PC-3 (cell line): ENCODE measurements at places on chromosomes 6 and 20. TPM values are rescaled to one million over a fixed set of nuclear protein-coding genes. Genes with fewer than 3 reads are reported as not detected.

DNA sequence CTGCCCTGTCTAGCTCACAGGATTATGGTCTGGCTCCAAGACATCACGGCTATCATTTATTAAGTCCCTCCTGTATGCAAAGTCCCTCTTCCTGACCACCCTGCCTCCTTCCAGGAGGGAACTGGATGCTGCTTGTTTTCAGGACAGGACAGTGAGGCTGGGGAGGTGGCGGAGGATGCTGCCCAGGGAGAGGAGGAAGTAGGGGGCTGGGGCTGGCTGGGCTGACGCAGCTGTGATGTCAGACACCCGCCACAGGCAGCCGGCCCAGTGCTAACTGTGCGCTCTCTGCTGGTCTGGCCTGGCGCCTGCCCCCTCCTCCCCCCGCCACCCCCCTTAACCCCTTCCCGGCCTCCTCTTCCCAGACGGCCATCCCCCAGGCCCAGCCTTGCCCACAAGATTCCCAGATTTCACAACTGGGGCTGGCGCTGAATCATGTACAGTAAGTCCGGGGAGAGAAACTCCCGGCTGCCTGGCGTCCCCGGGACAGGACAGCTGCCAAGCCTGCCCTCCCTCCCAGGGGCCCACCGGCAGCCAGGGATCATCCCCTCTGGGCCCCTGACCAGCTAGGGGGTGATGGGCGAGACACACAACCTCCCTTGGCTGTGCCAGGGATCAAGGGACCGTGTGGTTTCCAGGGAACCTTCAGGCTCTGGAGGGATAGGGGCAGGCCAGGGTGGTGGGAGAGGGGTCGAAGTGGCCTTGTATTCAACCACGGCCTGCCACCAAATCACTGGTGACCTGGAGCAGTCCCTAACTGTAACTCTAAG lies 118.1 kb downstream of the CEBPB start:
- peak overlapping the region; percentile 29 for H3K4me3 ChIP-seq
- H3K27me3 ChIP-seq = no peaks in the 10 kb centered on the region
- DNase-seq = peak; percentile 96
- H3K4me1 ChIP-seq = peaks cover 57% of the 10 kb centered on the region
- H3K36me3 ChIP-seq = no peaks in the 10 kb centered on the region

GRCh38 chr6:81969011-81969410 lies 216.5 kb upstream of the TENT5A start:
- H3K36me3 ChIP-seq = no peaks in the 10 kb centered on the region
- H3K4me1 ChIP-seq = no peaks in the 10 kb centered on the region
- DNase-seq = no peak
- no peak overlapping the region for H3K27ac ChIP-seq

DNA sequence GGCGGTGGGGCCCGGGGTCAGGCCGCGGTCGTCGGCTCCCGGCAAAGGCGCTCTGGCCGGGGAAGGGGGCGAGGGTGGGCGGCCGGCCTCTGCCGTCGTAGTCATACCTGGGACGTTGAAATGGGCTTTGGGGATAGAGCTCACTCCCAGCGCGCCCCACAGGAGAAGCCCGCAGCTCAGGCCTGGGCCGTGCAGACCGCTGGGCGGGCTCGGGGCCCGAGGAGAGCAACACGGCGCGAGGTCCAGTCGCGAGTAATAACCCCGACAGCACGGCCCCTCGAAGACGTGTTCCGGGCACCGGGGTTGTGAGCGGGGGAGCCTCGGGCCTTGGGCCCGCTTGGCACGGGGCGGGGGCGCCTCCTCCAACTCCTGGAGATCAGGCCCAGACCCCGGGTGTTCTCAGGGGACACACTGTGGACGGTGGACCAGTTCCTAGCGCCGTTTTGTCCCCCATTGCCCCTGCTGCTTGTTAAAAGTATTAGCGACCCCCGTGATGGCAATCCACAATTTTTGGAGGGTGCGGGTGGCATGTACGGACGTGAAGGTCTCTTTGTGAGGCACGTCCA lies 10.9 kb downstream of the FOXC1 start:
- no peak overlapping the region for H3K27ac ChIP-seq
- no peaks in the 10 kb centered on the region for H3K4me1 ChIP-seq
- H3K4me3 ChIP-seq = no peak overlapping the region

DNA sequence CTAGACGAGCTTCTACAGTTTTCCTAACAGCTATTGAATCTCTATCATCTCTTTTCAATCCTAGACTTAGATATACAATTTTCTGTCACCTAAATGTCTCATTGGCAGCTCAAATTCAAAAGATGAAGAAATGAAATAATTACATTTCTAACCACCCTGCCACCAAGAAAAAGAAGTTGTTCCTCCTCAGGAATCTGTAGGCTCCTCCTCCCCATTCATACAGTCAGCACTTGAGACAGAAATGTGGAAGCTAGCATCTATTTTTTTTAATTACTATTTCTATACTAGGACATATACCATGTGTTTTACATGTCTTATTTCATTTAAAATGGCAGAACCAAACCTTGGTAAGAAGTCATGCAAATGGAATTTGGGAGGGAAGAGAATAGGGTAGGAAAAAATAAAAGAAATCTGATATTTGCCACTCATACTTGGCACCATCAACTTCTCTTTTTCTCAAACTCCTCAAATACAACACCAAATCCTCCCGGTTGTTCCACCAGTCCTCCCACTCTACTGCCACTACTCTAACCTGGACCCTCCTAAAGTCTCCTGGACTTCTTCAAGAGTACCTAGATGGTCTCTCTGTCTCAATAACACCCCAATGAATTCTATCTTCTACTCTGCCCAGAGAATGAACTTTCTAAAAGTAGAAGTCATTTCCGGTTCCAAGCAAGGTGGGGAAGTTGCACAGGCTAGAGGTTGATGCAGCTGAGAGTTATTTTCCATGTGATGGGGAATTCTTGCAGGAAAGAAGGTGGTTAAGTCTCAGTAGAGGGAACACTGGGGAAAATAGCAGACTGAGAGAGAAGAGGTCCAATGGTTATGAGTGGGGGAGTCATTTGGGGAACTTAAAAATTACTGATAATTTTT lies 54.1 kb downstream of the ATXN1 start:
- no peak overlapping the region for H3K4me3 ChIP-seq
- no peak for DNase-seq
- no peaks in the 10 kb centered on the region for H3K36me3 ChIP-seq
- H3K4me1 ChIP-seq = peaks cover 44% of the 10 kb centered on the region

TGM2 gene
- total RNA-seq = 583 and 773 TPM in 2 replicates
